ENCODE measurements at places on chromosomes 11 and 22.

GRCh38 chr22:35313311-35314121 lies 13.8 kb downstream of the TOM1 start:
- DNase-seq, result no peak

GRCh38 chr11:107858217-107859070 lies at the start of gene SLC35F2:
SLC35F2 (minus strand) TSS chr11:107858787; CDS start chr11:107858767, 20 bp downstream.
- DNase-seq, result peak; percentile 73

GRCh38 chr11:130087294-130087926 lies 17.7 kb downstream of the APLP2 start:
- no peak for DNase-seq

DNA sequence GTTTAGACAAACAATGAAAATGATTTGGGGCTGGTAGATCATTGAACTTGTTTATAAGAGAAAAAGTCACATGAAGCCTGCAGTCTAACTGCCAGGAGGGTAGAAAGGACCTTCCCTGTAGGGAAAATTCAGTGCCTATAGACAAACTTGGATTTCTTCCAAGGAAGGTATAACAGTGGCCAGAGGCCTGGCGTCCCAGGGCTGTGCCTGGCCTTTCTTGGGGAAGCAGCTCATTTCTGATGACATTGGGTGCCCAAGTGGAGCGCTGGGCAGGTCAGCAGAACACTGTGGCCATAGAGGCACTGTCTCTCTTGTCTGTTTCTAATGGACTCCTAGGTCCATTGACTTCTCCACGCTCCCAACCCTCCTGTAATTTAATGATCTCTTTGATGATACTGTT lies 6.6 kb upstream of the FXYD6 start:
- no peak for DNase-seq

DNA sequence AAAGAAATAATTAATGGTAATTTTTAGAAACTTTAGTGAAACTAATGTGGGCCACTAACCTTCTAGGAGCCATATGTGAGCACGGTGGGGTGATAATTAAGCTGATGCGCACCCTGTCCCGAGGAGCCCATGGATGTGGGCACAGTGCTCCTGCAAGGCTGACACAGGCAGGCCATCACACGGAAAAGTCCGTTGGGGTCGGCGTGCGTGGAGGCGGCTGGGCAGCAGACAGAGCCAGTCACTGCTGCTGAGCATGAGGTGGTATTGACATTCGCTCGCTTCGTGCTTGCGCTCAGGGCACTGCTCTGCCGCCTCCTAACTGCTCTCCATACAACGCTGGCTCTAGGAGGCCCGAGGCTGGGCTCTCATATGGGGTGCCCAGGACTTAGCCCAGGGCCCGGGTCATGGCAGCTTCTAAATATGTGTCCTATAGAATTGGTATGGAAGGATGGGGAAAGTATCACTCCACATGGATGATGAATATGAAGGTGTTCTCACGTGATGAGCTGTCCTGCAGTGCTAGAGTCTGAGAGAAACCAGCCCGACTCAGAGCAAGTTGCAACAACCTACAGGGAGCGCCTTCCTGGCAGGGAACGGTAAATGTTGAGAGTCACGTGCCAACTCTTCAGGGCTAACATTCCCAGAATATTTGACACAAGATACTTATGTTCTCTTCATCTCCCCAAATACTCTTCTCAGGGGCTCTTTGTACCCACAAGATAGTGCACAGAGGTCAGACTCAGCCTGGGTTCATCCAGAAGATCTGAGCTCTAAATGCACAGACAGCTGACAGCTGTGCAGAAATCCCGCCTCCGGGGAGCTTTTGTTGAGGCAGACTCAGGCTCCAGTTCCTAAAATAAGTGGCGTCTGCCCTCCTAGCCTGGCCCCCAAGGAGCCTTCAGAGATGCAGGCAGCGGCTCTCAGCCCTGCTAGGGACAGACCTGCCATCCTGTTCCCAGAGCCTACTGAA lies 50.6 kb upstream of the ARFGAP3 start:
- DNase-seq, result no peak

DNA sequence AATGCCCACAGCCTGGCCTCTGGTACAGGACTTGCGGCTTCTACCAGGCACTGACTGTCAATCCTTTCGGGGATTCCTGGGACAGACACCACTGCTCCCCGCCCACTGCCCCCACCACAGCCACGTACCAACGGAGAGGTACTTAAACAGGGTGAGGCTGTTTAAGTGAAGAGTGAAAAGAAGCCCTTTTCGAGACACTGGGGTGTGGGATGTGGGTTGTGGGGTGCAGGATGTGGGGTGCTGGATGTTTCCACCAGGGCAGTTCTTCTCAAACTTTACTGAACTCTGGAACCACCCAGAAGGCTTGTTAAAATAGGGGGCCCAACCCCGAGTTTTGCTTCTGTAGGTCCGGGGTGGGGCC lies 34.2 kb upstream of the PRR5 start:
- no peak for DNase-seq

- DNase-seq, result no peak
These were observed 75.2 kb downstream of the EIF3M start for GRCh38 chr11:32658639-32659406.

DNA sequence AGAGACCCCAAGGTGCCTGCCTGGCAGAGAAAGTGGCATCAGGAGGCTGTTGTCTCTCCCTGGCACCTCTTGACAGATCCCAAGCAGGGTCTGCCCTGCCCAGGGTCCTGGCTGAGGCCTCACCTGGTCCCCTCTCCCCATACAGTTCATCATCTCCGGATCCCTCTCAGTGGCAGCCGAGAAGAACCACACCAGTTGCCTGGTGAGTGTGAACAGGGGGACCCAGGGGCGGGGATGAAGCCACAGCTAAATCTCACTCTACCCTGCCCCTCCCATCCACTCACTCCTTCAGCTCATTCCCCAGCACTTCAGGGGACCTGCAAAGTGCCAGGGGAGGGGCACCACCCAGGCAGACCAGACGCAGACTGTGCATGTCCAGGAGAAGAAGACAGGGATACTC lies 14.0 kb upstream of the MS4A10 start:
- no peak for DNase-seq

- no peak for DNase-seq
These were observed 86.3 kb upstream of the NNMT start for GRCh38 chr11:114209904-114210303.

GRCh38 chr11:67584881-67585873 lies 1.6 kb downstream of the GSTP1 start:
- no peak for DNase-seq

- no peak for DNase-seq
These were observed 29.8 kb upstream of the ASPHD2 start for GRCh38 chr22:26399289-26399688.

- no peak for DNase-seq
These were observed 145.3 kb downstream of the NCAM1 start for GRCh38 chr11:113106507-113106906.

DNA sequence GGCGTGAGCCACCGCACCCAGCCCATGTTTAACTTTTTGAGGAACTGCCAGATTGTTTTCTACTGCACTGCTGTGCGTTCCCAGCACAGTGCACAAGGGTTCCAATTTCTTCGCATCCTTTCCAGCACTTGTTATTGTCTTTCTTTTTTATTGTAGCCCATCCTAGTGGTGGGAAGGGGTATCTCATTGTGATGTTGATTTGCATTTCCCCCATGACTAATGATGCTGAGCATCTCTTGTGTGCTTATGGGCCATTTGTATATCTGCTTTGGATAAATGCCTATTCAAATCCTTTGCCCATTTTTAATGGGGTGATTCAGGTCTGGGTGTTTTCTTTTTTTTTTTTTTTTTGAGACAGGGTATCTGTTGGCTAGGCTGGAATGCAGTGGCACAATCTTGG lies 36.6 kb upstream of the SYT7 start:
- DNase-seq, result no peak

GRCh38 chr11:69356703-69357457 lies 62.9 kb downstream of the MYEOV start:
- no peak for DNase-seq

- no peak for DNase-seq
These were observed 14.2 kb downstream of the CD3E start for GRCh38 chr11:118318581-118319336.

DNA sequence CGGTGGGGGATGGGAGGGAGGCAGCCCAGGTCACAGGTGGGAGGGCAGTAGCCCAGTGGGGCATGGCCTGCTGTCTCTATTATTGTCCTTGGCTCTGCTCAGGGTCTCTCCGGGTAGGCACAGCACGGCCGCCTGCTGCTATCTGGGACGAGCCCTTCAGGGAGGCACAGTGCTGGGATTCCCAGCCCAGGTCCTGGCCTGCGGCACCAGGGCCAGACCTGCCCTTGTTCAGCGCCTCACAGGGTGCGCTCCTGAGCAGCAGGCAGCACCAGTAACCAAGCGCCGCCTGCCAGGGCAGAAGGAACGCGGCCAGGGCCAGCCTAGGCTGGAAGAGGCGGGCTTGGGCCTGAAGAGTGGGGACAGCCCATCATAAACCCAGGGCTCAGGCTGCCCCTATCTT lies 151.0 kb downstream of the MPPED1 start:
- DNase-seq, result no peak

DNA sequence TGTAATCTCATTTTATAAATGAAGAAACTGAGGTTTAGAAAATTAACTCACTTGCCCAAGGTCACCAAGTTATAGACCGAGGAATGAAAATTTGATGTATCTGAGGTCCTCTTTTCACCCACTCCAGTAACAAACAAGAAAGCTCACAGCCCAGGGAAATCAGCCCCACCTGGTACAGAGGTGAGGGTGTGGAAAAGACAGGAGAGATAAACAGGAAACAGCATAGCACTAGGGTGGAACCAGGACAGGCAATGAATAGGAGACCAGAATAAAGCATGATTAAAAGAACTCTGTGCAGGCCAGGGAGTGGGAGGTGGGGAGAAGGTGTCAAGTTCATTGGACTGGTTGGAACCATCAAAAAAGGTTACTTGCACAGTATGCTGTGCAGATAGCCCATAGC lies 46.2 kb upstream of the SMCO4 start:
- no peak for DNase-seq

DNA sequence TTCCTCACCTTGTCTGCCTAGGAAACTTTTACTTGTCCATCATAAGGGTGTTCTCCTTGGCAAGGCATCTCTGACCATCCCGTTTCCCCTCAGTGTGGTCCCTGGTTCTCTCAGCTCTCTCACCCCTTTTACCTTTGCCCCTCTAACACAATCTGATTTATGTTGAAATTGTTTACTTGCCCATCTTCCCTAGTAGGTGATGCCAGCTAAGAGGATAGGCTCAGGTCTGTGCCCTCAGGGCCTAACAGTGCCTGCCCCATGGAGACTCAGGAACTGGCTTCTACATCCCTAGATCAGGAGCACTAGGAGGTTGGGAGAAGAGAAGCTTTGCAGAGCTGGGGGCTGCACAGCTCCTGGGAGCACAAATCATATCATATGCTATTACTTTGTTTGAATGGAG lies 21.1 kb upstream of the ALG8 start:
- no peak for DNase-seq

GRCh38 chr11:64969209-64969608 lies 2.7 kb downstream of the MAJIN start:
- DNase-seq, result no peak

DNA sequence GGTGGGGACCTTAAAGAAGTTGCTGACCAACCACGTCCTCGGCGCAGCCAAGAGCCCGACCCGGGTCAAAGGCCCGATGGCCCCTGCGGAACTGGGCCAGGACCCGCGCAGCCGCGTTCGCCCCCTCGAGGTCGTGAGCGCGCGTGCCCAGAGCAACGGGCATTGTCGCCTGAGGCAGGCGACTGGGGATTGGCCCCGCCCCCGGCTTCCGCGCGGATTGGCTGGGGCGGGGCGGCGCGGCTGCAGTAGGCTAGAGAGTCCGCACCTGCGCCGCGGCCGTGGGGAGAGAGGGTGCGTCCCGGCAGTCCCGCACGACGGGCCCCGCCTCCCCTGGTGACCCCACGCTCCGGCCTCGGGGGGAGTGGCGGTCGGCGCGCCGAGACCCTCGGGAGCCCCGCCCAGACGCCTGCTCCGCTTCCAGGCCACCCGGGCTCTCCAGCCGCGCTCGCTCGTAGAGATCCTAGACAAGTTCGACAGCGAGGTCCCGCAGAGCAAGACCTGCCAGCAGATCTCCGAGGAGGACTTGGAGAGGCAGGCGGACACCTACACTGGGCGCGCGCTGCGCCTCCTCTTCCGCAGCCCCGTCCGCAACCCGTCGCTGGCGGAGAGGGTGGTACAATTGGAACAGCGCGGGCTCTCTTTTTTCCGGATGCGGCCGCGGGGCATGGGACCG lies 8.3 kb upstream of the PPIL2 start:
- no peak for DNase-seq

DNA sequence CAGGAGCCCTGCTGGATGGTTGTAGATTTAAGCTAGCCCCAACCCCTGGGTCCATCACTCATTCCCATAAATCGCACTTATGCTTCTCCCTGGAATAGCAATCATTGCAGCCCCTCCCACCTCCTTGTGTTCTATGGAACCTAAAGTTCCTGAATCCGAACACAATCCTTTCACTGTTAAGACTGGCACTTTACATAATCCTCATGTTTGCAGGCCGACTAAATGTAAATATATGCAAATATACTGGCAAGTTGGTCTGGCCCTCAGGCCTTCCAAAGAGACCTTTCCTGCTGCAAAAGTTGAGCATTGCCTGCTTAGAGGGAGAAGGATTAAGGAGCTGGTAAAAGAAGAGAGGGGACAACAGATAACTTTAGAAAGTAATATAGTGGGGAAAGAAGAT lies 892.9 kb downstream of the OPCML start:
- DNase-seq, result no peak

DNA sequence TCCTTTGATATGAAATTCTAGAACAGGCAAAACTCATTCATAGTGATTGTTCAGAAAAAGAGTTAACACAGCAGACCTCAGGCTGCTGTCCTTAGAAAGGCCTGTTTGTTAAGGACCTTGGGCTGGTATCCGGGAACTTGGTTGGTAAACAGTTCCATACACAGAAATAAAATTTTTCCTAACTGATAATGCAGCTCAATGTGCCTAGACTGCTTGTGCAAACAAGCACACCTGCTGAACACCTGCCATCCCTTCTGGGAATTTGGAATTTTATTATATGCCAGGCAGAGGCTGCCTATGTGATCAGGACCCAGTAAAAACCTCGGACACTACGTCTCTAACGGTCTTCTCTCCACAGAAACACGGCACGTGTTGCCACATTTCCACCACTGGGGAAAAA lies 11.5 kb downstream of the THAP12 start:
- no peak for DNase-seq

DNA sequence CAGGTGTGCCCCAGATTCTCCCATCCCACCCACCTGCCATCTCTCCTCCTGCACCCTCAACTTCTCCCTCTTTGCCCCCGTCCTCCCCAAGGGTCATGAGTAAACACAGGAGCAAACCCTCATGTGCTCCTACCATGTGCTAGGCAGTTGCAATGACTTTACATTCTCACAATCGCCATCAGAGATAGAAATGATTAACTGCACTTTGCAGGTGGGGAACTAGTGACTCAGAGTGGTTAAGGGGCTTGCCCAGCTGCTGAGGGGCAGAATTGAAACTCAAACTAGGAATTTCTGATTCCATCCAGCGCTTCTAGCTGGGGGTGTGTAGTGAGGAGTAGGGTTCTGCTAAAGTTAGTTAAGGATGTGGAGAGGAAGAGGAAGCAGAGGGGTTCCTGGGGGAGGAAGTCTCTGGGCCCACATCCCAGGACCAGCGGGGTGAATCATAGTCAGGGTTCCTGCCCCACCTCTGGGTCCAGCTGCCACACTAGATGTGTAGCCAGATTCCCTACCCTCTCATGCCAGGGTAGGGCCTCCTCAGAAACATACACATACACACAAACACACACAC lies 16.0 kb upstream of the PRG2 start:
- no peak for DNase-seq
